ENCODE measurements at places on chromosomes 2 and 18.

DNA sequence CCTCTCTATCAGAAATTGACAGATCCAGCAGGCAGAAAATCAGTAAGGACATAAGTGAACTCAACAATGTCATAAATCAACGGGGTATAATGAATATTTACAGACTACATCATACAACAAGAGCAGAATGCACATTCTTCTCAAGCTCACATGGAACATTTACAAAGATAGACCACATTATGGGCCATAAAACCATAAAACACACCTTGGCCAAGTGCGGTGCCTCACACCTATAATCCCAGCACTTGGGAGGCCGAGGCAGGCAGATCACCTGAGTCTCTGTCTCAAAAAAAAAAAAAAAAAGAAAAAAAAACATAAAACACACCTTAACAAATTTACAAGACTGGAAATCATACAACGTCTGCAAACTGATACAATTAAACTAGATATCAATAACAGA is 36.7 kb downstream of the FBXO15 start:
- DNase-seq, result no peak

DNA sequence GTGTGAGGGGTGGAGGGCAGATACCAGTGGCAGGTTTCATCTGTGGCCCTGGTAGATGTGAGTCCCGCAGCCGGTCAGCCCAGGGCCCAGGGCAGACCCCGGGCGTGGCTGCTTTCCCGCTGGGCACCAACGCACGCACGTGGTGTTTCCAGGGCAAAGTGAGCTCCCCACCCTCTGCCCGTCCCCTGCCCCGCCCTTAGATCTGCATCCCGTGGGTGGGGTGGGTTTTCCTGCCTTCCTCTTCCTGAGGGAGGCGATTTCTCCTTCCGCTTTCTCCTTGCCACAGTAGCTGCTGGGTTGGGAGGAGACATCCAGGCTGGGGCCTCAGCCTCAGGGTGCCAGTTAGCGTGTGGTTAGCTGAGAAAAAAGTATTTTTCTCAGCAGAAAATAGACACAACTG is 49.6 kb downstream of the ODC1 start:
- DNase-seq, result no peak

- no peak for DNase-seq
Observed at GRCh38 chr2:149278161-149278871, 52.1 kb upstream of the LYPD6 start.

- no peak for DNase-seq
Observed at GRCh38 chr2:32495139-32495538, 132.7 kb upstream of the TTC27 start.

GRCh38 chr2:196660244-196660643 is 20.7 kb downstream of the CCDC150 start:
- no peak for DNase-seq

GRCh38 chr2:128475427-128476211 is 157.0 kb upstream of the HS6ST1 start:
- DNase-seq, result no peak
